Muscle of leg (tissue), 16 donors: ENCODE measurements at places on chromosomes 2 and 18.
A peak's percentile ranks its signal among the peaks of the same experiment; 100 is the strongest.

DNA sequence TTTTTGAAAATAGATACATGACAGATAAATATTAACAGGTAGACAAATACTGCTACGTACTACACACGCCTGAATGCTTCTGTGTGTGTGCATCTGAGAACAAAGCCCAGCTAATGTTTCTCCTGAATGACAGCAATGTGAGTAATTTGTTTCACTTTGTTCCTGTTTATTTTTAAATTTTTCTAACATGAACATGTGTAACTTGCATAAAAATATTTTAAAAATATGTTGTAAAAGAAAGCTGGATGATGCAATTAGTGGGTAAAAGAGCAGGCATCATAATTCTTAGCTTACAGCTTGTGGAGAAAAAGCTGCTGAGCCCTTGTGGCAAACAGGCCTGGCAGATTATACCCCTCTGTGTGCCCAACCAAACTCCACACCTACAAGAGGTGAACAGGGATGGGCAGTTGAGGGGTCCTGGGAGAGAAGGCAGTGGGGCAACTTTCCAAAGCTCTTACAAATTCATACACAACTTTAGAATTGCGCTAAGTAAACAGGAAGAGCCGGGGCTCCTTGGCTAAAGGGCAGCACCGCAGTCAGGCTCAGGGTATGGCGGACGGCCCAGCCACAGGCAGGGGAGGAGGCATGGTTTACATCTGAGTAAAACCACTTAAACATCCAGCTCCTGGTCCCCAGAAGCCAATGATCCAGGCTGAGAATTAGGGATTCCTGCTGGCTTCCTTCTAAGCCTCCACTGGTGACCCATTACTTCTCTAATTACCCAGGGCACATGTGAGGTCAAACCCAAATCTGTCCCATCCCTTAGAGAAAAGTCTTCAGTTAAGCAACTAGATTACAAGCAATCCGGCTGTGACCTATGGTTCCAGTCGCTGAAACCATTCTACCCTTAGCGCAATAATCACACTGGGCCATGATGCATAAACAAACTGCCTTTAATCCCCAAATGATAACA lies 14.0 kb downstream of the PXDN start:
- no peak for DNase-seq

- DNase-seq = no peak
Observed at GRCh38 chr2:187544371-187545080, 9.7 kb downstream of the TFPI start.

DNA sequence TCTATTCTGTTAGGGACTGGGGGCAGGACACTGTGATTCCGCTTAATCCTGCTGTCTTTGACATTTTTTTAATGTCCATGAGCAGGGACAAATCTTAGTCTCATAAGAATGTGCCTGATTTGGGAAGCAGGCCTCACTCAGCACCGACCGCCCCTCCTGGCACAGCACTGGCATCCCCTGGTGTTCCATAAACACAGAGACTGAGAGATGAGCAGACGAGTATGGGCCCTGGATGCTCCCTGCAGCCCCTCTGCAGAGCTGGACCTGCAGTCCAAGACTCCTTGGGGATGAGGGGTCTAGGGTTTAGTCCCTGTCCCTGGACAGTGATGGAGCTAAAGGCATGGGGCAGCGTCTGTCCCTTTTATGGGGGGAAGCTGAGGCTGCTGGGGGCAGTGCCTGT lies 81.6 kb downstream of the NDUFA10 start:
- DNase-seq = no peak

DNA sequence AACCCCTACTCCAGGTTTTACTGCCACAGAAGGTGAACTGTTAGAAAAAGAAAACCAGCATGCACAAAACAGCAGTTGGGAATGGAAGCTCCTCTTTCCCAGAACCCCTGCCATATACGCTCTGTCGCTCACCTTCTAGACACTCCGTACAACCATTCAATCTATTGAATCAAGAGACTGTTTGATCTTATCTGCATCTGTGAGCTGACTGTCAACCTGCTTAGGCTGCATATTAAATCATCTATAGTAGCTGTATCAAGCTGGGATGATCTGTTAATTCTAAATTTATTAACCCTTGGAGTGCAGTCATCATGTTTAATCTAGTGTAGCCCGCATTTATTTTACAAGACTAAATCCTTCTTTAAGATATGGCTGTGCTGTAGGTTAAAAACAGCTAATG lies 13.6 kb upstream of the BCL11A start:
- DNase-seq = no peak

- DNase-seq = no peak
Observed at GRCh38 chr18:74288730-74289129, 3.0 kb downstream of the CYB5A start.

DNA sequence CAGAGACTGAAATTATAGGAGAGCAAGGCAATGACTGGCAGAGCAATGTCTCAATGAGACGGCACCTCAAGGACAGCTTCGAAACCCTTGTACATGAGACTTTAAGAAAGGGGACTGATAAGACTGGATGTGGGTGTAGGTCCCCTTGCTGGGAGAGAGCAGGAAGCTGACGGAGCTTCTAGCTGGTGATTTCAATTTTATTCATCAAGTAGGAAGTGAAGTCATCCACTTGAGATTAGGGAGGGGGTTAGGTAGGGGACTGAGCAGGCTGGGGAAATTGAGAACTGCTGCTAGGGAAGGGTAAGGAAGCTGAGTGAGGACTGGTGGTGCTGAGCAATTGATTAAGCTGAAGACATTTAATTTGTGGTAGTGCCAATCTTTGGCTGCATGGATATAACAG lies 99.5 kb upstream of the ITGB6 start:
- no peak for DNase-seq

- DNase-seq = no peak
Observed at GRCh38 chr2:170411660-170412059, 233.7 kb downstream of the MYO3B start.

DNA sequence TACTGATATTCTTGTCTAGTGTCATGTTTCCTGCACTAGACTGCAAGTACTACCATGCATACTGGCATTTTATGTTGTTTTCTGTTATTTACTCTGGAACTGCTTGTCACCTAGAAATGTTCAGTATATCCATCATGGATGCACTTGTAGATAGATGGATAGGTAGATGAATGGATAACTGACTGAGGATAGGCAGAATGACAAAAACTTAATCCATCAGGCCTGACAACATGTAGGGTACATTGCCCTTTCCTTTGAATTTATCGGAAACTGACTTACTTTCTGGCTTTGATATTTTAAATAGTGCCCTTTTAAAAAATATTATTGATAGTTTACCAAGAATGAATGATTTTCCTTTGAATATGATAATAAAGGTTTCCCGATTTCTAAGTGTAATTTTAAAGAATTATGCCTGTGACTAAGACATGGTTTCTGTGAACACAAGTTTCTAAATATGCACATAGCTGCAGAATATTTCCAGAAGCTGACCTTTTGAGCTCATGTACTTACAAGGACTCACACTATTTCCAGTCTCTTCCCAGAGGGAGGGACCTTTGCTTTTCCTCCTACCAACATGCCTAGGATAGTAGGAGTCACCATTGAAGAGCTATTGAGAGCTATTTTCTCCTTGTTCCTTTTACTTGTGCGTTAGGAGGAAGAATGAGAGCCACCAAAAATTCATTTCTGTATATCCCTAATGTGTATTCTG lies 81.3 kb downstream of the ANKRD12 start:
- DNase-seq = peak; percentile 41

- no peak for DNase-seq
Observed at GRCh38 chr18:31776093-31776492, 15.4 kb upstream of the SLC25A52 start.

DNA sequence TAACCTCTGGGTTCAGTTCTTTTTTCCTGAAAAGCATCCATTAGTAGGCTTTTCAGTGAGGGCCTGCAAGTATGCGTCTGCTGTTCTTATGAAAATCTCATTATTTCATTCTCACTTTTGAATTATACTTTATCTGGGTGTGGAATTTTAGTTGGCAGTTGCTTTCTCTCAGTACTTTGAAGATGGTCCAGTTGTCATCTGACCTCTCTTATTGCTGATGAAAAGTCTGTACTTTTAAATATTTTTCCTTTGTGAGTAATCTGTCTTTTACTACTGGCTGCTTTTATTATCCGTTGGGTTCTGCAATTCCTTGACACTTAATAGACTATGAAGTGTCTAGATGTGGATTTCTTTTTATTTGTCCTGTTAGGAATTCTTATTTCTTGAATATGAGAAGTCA lies 307.8 kb downstream of the CYP26B1 start:
- DNase-seq = peak; percentile 36

GRCh38 chr2:135557530-135557929 lies 26.2 kb downstream of the R3HDM1 start:
- peak; percentile 26 for DNase-seq

GRCh38 chr18:26813043-26813442 lies 52.5 kb downstream of the AQP4 start:
- DNase-seq = peak; percentile 77

DNA sequence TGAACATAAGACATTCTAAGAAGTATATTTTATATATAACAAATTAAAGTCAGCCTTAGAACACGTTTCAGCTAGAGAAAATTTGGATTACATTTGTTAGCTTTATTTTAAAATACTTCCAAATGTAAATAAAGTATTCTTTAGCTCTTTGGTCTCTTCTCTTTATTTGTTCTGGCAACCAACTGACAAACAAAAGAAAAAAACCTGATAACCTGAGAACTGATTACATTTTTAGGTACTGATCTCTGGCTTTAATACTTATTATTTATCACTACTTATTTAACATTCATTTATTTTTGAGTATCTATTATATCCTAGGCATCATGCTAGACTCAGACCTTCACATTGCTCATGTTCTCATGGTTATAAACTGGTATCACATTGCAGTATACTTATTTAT lies 18.5 kb downstream of the CCDC138 start:
- DNase-seq = no peak

DNA sequence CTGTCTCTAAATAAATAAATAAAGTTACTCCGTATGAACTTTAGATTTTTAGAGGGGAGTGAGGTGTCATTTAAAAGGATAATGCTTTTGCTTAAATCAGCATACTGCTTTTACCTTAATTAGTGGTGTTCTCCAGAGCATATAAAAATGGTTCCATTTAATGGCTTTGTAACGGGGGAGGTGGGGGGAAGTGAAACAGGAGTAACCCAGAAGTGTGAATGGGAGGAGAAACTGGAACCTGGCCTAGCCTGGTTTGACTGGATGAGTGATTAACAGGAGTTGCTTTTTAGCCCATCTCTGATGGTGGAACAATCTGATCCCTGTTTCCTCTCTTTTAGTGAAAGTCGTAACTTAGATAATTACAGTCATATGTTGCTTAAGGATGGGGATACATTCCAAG lies 1.6 kb downstream of the CNDP2 start:
- DNase-seq = peak; percentile 32

GRCh38 chr2:134917360-134917865 lies 1.2 kb upstream of the CCNT2 start:
- no peak for DNase-seq
